ENCODE measurements at places on chromosomes 2 and 18.

- DNase-seq = no peak
Measured at GRCh38 chr2:127969446-127969845, 58.4 kb downstream of the SAP130 start.

DNA sequence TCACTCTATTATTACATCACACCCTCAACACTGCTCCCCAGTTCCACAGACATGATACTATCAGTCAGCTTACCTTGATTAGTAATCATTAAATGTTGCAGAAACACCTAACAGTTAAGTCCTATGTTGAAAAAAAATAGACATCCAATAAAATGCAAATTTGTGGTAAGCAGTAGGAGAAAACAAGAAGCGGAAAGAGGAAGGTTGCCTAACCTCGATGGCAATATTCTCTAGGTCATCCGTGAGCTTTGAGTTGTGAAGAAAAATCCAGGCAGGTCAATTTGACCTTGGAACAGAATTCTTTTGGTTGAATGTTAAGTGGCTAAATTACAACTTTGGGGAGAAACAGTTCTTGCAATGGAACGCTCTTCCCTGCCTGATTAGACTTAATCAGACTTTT lies 264.4 kb downstream of the AFF3 start:
- DNase-seq = no peak

DNA sequence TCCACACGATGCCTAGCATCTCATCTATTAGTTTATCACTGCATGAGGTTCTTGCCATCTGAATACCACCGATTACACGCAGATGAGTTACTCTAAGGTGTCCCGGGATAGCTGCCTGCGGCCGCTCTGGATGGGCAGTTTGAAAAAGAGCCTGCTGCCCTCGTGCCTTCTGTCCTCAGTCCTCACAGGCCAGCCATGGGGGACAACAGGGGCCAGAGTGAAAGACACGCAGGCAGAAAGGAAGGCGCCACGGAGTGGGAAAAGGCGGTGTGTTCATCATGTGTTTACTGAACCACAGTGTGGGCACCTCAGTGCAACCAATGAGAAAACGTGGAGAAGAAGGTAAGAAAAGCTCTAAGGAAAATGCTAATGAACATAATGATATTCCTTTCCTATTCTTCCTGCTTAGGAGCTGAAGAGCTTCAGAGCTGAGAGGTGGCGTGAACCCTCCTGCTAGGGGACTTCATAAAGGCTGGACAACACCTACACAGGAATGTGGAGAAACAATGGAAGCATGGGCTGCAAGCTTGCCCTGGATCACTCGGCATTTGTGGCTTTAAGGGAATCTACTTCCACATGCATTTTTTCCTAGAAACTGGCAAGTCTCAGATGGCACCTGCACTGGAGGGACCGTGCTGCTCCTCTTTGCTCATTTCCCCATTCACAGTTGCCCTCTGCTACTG lies 50.9 kb downstream of the CABYR start:
- DNase-seq = no peak

DNA sequence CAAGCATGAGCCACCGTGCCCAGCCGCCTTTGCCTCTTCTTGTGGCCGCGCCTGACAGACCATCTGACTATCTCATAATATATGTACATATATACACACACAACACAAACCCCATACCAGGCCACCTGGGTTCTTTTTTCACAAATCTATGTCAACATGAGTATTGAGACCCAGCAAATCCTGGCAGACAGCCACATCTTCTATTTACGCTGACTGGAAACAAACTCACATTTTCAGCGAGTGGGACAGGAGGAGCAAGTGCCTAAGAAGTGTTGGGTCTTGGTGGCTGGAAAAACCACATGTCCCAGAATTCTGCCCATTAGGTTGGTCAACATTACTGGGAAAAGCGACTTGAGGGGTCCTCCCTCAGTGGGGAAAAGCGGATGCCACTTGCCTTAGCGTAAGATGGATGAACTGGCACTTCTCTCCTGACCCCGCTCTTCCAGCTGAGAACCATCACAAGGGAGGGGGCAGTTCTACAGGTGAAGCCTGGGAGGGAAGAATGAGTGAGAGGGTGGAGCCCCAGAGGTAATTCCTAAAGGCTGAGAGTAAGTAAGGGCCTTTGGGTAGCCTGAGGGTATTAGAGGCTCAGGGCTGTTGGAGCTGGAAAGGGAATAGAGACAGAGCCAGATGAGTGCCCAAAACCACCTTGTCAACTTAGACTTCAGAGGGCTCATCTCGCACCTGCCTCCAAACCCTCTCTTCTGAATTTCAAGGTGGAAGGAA lies 1.9 kb downstream of the SCYGR3 start:
- no peak for DNase-seq

GRCh38 chr2:68195096-68195495 lies 37.4 kb downstream of the PNO1 start:
- no peak for DNase-seq

DNA sequence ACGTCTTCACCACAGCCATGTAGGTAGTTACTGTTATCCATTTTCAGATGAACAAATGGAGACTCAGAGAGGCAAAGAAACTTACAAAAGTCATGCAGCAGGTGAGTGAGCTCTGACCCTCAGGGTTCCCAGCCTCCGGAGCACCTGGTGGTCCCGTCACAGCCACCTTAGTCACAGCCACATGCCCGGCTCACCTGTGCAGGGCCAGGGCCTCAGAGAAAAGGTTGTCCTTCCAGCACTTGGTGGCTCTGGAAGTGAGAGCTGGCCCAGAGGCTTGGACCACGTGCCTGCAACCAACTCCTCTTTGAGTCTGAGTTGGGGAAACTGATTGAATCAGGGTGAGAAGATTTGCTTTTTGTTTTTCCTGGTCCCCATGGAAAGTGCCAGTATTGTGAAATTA lies 189.3 kb downstream of the GLI2 start:
- DNase-seq = no peak

DNA sequence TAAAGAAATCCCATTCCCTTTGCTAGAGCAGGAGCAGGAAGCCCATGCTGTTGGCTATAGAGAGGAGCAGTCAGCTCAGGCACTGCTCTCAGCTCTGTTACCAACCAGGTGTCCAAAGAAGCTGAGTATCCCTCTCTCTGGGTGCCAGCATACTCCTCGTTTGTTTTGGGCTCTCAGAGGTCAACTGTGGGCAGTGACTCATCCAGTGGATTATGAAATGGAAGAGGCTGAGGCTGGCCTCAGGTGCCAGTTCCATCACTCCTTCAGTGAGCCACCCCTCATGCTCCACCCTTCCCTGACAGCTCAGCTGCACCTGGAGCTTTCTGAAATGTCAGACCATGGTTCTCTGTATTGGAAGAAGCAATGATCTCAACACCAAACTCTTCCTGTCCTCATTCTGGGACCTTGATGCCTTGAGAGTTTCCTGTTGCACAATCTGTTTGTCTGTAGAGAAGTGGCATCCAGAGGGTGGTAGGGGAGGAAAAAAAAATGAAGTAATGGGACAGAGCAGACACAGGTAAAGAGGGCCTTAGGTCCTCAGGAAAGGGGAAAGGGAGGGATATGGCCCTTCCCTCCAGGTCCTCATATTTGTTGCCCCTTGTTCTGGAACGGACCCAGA lies 31.2 kb upstream of the EN1 start:
- DNase-seq = no peak

- DNase-seq = no peak
Measured at GRCh38 chr18:7467708-7468466, 99.2 kb upstream of the PTPRM start.

- no peak for DNase-seq
Measured at GRCh38 chr18:361941-362310, 94.1 kb upstream of the THOC1 start.

DNA sequence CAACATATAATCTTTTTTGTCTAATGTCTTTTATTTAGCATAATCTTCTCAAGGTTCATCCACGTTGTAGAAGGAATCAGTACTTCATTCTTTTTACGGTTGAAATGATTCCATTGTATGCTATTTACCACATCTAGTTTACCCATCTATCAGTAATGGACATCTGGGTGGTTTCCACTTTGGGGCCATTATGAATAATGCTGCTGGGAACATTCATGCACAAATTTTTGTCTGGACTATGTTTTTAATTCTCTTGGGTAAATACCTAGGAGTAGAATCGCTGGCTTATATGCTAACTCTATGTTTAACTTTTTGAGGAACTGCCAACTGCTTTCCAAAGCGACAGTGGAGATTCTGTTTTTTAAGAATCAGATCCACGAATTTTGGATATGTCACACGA lies 7.4 kb upstream of the GCG start:
- DNase-seq = no peak

GRCh38 chr2:134023854-134024253 lies 230.0 kb upstream of the MGAT5 start:
- DNase-seq = no peak

GRCh38 chr18:7749008-7749405 lies 181.9 kb downstream of the PTPRM start:
- no peak for DNase-seq

Data from pulmonary artery endothelial cell (primary cell).